ENCODE measurements at places on chromosomes 3 and 15. TPM values are rescaled to one million over a fixed set of nuclear protein-coding genes. Genes with fewer than 3 reads are reported as not detected.

GRCh38 chr15:80489030-80489594, 84.9 kb downstream of the ARNT2 start:
- peak; percentile 27 for DNase-seq

Gene PRICKLE2
- total RNA-seq = 1.6 TPM

Gene CFAP100
- total RNA-seq = not detected

Gene ATP13A5
- not detected for total RNA-seq

- DNase-seq = no peak
These were observed 647.6 kb upstream of the DPPA4 start for GRCh38 chr3:109984976-109985375.

GRCh38 chr15:31361764-31362515, 35.3 kb downstream of the KLF13 start:
- DNase-seq = no peak

Gene HRG
- not detected for total RNA-seq

DNA sequence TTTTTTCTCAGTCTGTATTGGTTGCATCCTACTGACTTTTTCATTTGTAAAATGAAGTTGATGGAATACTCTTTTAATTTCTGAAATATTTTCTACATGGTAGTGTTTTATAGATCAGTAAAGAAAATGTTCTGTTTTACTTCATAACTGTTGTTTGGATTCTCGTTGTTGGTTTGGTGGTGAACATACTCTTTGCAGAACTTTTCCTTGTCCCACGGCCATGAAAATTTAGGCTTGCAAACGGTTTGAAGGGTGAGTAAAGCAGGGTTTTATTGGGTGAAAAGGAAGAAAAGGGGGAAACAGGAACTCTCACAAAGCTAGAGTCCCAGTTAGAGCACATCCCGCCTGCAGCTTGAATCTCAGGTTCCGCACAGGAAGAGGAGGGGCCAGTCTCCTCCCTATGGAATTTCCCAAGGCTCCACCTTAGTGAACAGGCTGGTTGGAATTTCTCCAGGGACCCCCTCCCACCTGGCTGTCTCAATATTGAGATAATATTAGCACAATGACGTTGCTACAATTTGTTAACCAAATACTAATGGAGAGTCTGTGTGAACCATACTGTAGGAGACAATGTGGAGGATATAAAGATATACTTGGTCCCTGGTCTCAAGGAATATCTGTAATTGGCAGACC, 5.6 kb downstream of the PDCD6IP start:
- no peak for DNase-seq

DNA sequence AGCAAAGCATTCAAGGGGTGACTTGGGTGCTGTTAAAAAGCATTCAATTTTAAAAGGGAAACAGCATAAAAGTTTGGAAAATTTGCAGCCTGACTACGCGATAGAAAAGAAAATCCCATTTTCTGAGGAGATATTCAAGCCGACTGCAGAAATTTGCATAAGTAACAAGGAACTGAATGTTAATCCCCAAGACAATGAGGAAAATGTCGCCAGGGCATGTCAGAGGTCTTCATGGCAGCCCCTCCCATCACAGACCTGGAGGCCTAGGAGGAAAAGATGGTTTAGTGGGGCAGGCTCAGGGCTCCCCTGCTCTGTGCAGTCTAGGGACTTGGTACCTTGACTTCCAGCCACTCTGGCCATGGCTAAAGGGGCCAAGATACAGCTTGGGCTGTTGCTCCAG, 93.1 kb downstream of the ISL2 start:
- DNase-seq = no peak

DNA sequence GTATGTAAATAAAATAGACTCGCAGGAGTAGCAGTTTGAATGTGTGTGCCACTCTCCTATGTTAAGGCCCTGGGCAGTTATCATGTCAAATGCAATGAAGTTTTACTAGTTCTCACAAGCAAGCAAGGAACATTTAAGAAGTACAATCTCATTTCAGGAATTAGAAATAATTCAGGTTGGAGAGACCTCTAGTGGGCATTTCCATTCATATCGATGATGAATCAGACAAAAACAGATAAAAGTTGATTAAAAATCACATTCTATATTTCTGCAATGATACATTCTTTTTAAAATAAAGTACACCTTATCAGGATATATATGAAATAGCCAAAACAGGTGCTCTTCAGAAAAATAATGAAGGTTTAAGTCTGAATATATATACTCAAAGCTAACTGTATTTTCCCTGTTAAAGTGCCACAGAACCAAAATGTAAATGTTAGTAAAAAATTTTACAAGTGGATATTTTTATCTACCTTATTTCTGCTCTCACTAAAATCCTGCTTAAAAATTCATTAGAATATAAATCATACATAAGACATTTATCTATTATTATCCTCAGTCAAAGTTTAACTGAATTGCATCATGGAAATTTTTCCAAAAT, 492.4 kb upstream of the FRG2C start:
- DNase-seq = peak; percentile 6

Gene NME9
- 0.22 TPM for total RNA-seq

DNA sequence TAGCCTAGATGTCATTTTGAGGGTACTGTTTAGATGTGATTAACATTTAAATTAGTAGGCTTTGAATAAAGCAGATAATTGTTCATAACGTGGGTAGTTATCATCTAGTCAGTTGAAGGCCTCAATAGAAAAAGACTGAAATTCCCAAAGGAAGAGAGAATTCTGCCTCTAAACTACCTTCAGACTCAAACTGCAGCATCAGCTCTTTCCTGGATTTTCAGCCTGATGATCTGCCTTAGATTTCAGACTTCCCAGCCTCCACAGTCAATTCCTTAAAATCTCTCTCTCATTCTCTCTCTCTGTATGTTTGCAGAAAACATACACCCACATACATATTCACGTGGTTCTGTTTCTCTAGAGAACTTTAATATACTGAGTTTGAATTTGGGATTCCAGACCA, 58.0 kb upstream of the MBNL1 start:
- DNase-seq = no peak

DNA sequence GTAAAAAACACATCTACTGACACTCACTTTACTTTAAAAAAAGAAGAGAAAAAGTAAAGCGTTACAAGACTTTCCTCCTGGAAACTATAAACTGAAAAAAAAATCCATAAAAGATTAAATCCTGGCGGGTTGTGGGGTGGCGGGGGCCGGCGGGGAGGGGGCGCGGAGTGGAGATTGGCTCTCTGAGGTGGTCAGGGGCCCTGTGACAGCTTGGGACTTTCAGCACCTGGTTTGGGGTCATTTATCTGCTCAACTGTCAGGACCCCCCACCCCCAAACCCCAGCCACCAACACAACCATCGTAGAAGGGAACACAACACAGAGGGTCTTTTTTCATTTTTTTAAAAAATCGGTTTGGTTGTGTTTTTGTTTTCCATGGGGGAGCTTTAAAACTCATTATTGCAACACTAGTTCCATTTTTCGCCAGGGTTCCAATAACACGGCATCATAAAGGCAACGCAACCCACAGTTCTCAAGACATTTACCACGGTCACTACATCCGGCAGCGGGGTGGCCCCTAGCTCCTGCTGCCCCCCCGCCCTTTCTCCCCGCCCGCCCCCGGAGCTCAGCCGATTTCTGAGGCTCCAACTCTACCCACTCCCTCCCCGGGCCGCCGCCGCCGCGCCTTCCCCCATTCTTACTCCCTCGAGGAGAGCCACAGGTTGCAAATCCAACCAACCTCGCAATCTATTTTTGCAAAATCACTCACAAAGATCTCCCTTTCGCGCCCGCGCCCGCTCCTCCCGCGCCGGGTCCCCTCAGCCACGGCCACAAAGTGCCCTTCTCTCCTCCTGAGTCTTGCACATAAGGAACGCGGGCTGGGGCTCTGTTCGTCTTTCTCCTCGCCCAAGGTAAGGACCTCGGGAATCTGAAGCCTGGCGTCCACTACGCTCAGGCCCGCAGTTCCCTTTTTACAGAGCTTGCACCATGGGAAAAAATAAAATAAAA, 1.8 kb downstream of the BCL6 start:
- no peak for DNase-seq

Gene CLRN1
- total RNA-seq = not detected

DNA sequence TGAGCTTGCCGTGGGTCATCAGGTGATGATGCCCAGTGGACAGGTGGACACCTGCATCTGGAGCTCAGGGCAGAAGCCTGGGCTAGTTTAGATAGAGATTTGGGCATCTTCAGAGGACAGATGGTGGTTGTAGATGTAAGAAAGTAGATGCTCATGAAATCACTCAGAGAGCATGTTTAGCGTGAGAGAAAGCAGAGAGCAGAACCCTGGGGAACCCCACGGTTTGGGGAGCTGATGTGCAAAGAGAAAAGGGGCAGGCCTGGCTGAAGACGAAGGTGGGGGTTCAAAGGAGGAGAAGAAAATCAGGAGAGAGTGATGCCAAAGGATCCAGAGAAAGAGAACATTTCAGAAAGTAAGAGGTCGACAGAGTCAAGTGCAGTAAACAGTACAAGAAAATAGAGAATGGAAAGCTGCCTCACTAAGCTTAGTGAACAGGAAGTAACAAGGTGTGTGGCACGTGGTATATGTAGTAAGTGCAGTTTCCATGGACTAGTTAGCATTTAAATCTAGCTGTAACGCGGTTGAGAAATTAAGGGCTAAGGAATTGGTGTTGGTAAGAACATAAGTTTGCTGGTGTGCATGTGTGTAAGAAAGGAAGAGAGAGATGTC, 13.5 kb downstream of the TIGIT start:
- no peak for DNase-seq

Gene WDR49
- total RNA-seq = 0.20 TPM

DNA sequence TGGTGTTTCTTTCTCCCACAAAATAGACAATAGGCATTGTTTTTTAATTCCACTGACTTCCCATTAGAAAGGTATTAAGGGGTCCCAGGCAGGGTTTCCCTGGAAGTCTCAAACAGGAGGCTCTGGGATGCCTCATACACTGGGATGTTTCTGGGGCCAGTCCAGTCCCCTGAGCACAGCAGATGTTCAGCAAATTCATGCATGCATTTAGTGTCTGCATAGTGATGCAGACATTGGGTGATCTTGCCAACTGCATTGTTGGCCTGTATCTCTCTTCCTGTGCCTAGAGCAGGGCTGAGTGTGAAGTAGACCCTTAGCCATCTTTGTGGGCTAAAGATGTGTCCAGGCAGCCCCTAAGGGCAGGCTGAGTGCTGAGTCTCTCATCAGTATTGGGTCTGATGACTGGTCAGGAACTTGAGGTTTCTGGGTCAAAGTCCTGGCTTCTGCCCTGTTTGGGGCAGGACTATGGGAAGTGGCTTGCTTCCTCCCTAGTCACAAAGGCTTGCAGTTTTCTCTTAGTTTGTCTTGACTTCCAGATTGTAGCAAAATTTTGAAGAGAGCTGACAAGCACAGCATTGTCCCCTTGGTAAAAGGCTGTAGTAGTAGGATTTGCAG, 56.5 kb downstream of the BSN start:
- DNase-seq = no peak

Gene KBTBD13
- total RNA-seq = not detected

DNA sequence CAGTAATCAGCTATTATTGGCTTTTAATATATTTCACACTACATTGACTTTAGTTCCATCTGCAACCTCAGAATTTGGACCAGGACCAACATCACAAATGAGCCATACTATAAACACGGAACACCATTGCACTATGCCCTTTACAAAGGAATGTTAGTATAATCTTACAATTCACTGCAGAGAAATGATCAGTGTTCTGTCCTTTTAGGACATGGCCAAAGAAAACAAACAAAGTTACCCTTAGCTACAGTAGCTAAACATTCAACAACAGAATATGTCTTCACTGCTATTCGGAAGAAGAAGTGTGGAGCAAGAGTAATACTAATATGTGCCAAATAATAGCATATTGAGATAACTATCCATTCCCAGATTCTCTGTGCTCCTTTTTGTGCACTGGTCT, 90.4 kb downstream of the NAALADL2 start:
- peak; percentile 88 for DNase-seq

DNA sequence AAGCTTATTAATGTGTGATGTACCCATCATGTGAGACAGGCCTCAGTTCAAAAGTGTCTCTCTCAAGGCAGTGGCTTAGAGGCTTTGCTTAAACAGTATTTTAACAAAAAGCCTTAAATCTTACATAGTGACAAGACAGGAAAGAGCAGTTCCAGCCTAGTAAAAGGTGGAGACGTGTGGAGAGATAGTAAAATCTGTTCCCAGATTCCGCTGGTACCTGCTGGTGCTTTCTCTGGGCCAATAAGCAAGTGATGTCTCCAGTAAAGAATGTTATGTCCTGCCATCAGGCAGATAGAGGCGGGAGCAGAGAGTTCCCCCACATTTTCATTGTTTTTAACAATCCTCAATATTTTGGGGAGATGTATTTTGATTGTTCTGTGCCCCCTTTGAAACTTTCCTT, 135.0 kb downstream of the VPS8 start:
- DNase-seq = no peak

GRCh38 chr3:130386604-130387263, 41.3 kb downstream of the COL6A5 start:
- DNase-seq = no peak

- DNase-seq = no peak
These were observed 88.8 kb downstream of the CRTC3 start for GRCh38 chr15:90618330-90619125.

- DNase-seq = peak; percentile 77
These were observed 5.5 kb downstream of the MYO5A start for GRCh38 chr15:52523192-52523591.

DNA sequence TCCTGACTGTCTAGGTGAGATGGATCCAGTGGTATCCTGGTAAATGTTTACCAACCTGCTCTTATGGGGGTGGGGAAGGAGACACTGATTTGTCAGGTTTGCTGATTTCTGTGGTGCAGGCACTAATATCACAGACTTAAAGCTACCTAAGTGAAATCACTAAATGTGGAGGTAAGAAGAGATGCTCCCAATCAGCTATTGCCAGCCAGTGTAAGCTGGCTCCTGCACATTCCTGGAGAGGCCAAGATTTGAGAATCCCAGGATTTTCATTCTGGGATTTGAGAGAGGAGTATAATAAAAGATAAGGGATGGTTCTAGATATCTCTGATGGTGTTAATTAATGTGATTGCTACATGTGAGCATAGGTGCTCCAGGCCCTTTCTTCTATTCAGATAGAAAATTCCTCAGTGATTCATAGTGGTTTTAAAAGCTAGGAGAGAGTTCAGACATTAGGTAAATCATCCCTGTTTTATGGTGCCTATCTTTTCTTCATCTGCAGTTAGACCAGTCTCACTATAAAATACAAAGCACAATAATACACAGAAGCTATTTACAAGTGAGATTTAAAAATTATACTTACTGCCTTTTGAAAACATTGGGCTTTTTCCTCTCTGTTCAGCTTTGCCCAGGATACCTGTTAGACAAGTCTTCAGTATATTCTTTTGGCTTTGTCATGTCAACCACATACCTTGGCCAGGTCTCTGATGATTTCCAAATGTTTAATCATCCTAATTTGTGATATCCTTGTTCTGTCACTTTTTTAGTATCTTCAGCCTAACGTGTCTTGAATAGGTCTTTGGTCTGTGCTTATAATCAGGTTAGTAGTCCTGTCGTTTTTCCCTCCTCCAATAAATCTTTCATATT, 90.9 kb downstream of the MBNL1 start:
- DNase-seq = no peak

- DNase-seq = no peak
These were observed 1.7 kb downstream of the SLC25A20 start for GRCh38 chr3:48896936-48897335.
